IPS DF 19.7 (cell line): ENCODE measurements at places on chromosomes 5 and 9.

DNA sequence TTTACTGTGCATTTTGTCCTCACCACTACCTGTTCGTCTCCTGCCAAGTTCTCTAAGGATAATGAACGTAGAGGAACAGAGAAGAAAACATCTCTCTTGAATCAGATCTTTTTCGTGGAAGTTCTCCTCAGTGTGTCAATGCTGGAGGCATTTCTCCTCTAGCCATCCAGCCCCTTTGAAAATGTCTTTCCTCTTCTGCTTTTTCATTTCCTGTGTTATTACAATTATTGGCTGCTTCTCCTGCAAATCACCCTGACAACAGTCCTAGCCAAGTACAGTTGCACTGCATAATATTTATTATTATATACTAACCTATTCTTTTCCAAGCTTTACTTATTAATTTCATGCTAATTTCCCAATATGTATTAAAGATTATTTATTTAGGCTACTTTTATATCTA, 61.8 kb upstream of the TRPM3 start:
- DNase-seq = no peak

DNA sequence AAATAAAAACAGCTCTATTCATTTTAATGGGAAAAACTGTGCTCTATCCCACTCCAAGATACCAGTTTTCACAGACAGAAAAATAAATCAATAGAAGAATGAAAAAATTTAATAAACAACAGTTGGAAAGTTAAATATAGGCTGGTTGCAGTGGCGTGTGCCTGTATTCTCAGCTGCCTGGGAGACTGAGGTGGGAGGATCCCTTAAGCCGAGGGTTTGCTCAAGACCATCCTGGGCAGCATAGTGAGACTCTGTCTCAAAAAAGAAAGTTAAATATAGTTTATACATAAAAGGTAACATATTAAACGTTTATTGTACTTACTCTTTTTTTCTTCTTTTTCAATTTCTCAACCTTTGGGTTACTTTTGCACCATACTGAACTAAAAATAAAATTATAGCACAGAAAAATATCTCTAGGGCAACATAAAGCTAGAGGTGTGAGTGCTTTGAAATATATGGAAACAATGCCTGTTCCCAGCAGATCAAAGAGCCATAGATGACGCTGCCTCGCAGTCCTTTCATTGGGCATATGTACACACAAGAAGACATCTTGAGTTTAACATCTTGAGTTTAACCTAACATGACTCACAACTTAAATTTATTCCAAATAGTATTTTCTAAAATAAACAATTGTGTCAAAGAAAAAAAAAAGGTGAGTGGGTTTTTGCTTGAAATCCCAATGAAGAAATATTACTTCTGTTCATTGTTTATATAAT, 25.7 kb upstream of the KLF9 start:
- DNase-seq = no peak

GRCh38 chr5:54001976-54002775, 308.2 kb downstream of the ARL15 start:
- DNase-seq = no peak

DNA sequence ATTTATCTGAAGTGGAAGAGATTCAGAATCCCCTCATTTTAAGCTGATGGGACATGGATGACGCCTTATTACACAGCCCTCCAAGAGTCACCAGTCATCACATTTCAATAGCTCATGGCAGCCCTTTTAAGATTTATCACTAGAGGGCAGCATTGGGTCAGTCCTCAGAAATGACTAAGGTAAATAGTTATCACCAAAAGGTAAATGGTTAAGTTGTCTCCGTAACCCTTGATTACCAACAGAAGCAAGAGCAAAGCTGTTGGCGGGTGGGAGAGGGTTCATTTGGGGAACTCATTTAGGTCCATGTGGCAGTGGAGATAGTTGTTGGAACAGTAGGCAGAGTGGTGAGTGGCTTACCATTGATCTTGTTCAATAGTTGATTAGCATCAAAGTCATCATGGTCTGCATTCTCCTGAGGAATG, 12.0 kb upstream of the C9 start:
- peak; percentile 33 for DNase-seq

DNA sequence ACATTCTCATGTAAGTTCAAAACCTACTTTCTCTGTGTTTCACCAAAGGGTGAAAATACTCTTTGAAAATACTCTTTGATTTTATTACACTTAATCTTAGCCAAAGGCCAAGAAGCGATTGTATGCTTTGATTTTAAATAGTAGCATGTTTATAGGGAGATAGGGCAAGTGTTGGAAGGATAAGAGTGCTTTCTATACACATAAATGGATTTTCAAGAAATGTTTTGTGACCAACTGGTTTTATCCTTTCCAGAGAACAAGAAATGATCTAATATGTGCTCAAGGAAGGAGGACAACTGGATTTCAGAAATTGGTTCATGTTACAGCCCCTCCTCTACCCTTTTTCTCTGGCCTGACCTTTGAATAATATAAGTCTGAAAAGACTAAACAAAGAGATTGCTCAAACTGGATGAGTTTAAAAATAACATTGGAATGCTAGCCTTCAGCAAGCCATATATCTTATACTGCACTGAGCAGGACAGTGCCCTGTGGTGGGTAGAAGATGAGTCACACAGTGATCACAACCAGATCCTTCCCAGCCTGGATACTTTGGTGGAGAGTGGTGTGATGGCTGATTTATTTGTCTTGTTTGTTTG, 13.1 kb downstream of the PALM2AKAP2 start:
- DNase-seq = no peak

GRCh38 chr5:95241161-95241560, 43.7 kb downstream of the MCTP1 start:
- no peak for DNase-seq

DNA sequence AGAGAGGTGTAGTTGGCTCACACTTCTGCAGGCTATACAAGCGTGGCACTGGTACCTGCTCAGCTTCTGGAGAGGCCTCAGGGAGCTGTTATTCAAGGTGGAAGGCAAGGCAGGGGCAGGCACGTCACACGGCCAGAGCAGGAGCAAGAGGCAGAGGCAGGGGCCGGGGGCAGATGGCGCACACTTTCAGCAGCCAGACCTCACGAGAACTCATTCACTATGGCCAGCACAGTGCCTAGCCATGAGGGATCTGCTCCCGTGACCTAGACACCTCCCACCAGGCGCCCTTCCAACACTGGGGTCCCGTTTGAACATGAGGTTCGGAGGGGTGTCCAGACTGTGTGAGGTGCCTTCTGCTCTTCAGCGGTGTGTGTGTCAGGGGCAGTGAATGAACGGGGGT, 71.0 kb upstream of the FCN1 start:
- no peak for DNase-seq

GRCh38 chr5:131609774-131610173, 25.3 kb downstream of the RAPGEF6 start:
- no peak for DNase-seq

- no peak for DNase-seq
Measured at GRCh38 chr5:171743436-171744076, 42.1 kb upstream of the SMIM23 start.

GRCh38 chr5:171462136-171462927, 42.9 kb downstream of the FGF18 start:
- DNase-seq = no peak

- no peak for DNase-seq
Measured at GRCh38 chr9:6917162-6917561, 159.4 kb downstream of the KDM4C start.

DNA sequence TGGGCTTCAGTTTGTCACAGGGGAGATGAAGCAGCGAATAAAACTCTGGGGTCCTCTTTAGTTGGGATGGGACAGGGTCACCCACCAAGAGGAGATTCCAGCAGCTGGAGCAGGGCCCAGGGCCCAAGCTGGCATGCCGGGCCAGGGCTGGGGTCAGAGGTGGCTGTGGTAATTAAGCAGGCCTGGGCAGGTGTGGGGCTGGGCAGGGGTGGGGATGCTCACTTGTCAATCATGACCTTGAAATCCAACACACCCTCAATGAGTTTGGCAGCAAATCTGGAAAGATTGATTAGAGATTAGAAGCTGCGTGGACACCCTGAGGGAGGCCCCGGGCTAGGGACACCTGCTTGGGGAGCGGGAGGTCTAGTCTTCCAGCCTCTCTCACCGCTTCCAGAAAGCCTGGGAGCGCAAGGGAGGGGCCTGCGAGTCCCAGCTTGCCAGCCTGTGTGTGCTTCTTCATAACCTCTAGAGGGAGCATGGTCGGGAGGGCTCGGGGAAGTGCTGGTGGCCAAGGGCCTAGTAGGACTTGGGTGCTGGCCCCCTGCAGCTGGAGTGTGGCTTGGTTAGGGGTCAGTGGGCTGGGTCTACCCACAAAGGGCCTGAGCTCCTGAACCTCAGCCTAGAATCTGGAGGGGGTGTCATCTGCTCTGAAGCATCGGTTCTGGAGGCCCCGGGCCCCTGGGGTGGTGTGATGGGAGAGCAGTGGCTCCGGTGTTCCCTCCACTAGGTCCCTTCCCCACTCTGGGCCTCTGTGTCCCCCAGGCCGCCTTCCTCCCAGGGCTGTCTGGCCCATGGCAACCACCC, 7.6 kb downstream of the CRAT start:
- DNase-seq = no peak

- no peak for DNase-seq
Measured at GRCh38 chr5:87850843-87851242, 417.8 kb downstream of the TMEM161B start.

GRCh38 chr9:121447321-121447834, 52.3 kb downstream of the GGTA1 start:
- no peak for DNase-seq

GRCh38 chr9:97695995-97696802, 941 bp downstream of the XPA start:
- no peak for DNase-seq

- DNase-seq = no peak
Measured at GRCh38 chr5:142107736-142108431, 695 bp upstream of the NDFIP1 start.

GRCh38 chr5:173989432-173990082, 587 bp downstream of the C5orf47 start:
- DNase-seq = no peak

- DNase-seq = no peak
Measured at GRCh38 chr9:114437401-114437893, 49.7 kb upstream of the AKNA start.

GRCh38 chr9:129317179-129318011, 139.3 kb upstream of the IER5L start:
- no peak for DNase-seq

DNA sequence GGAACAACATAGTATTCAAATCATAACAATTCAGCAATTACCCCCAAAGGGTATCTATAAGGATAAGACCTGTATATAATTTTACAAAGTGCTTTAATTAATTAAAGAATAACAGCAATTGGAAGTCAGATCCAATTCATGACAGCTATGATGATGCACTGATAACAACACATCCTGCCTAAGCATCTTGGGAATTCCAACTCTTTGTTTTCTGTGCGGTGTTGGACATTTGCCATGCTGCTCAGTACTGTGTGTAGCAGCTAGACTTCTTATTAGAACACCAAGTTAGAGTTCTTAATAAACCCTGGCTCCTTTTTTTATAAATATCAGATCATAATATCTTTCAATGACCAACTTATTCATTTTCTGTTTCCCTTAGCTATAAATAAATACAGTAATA, 209.0 kb downstream of the SEC61B start:
- DNase-seq = no peak

- DNase-seq = no peak
Measured at GRCh38 chr5:91074615-91075014, 308.5 kb downstream of the ARRDC3 start.

DNA sequence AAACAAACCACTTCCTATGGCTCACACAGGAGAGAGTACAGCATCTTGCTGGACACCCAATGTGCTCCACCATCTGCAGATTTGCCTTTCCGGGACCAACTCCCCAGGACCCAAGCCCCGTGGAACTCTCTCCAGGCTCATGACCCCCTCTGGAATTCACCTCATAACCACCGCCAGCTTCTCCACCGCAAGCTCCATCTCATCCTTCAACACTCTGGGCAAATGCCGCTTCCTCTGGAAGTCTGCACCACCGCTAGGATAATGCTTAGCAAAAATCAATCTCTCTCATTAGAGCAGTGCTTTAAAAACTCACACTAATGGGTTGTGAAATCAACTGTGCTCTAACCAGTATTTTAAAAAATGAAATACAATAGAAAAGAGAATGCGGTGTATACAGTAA, 150.0 kb downstream of the COL23A1 start:
- no peak for DNase-seq

- DNase-seq = no peak
Measured at GRCh38 chr5:160445132-160445531, 23.5 kb downstream of the PTTG1 start.

DNA sequence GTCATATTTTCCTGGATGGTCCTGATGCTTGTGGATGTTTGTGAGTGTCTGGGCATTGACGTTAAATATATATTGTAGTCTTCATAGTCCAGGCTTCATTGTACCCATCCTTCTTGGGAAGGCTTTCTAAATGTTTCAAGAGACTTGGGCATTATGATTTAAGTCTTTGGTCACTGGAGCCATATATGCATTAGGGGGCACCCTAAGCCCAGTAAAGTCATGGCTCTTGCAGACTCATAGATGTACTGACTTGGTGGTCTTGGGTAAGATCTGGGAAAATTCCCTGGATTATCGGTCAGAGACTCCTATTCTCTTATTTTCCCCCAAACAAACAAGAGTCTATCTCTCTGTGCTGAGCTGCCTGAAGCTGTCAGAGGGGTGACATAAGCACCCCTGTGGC, 271.1 kb downstream of the TRIM36 start:
- DNase-seq = peak; percentile 7

- no peak for DNase-seq
Measured at GRCh38 chr9:109241207-109241606, 74.2 kb upstream of the FRRS1L start.

DNA sequence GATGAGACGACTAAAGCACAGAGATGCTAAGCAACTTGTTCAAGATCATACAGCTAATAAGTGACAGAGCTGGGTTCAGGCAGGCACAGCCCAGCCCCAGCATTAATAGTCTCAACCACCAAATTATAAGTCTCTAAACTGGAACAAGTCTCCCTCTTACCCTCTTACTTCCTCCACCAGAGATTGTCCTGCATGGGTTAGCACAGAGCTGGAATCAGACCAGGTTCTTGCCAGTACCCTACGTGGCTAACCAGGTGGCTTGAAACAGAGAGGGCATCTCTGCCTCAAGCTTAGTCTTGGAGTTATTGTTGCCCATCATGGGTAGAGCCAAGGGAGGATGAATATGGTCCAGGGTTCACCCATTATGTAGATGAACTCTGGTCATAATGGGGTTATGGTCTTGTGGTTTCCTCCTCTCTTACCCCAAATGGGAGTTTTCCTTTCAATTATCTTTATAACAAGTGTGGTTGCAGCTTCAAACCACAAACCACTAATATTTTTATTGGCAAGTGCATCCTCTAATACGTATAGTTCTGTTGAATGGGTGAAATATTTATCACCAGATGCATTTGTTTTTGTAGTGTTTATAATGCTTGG, 8.3 kb upstream of the XPA start:
- no peak for DNase-seq

GRCh38 chr9:110808599-110808980, 140.0 kb downstream of the MUSK start:
- no peak for DNase-seq

GRCh38 chr5:23268136-23268535, 239.3 kb upstream of the PRDM9 start:
- DNase-seq = no peak

GRCh38 chr9:35666045-35666444, 1.1 kb upstream of the ARHGEF39 start:
- no peak for DNase-seq

GRCh38 chr9:78370991-78371390, 74.1 kb downstream of the PSAT1 start:
- DNase-seq = no peak

GRCh38 chr5:132419502-132420468, 50.3 kb downstream of the SLC22A5 start:
- no peak for DNase-seq
